ENCODE measurements at places on chromosomes 5 and 9.

DNA sequence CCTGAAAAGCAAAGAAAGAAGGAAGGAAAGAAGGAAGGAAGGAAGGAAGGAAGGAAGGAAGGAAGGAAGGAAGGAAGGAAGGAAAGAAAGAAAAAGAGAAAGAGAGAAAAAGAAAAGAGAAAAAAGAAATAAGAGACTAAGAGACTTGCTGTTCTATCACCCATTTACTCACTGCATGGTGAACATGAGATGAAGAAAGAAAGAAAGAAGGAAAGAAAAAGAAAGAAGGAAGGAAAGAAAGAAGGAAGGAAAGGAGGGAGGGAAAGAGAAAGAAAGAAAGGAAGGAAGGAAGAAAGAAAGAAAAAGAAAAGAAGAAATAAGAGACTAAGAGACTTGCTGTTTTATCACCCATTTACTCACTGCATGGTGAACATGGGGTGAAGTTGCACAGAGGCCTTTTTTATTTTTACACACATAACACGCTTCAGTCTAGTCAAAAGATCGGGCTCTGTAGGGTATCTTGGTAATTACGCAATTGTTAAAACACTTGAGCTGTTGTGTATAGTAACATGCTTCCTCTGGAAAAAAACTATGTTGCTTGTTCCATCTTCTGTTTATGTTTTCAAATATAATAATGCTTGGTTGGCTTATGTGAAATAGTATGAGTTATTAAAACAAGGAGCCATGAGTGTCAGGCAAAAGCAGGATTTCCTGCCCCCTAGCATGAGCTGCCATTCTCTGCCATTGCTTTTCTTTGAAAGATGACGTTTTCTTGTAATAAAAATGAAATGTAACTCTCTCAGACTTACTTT lies 119.3 kb upstream of the ZNF608 start:
- no peak for DNase-seq

- DNase-seq, result no peak
Measured at GRCh38 chr5:158549311-158549710, 550.4 kb downstream of the EBF1 start.

- DNase-seq, result no peak
Measured at GRCh38 chr9:96051423-96051822, 175.9 kb downstream of the ERCC6L2 start.

DNA sequence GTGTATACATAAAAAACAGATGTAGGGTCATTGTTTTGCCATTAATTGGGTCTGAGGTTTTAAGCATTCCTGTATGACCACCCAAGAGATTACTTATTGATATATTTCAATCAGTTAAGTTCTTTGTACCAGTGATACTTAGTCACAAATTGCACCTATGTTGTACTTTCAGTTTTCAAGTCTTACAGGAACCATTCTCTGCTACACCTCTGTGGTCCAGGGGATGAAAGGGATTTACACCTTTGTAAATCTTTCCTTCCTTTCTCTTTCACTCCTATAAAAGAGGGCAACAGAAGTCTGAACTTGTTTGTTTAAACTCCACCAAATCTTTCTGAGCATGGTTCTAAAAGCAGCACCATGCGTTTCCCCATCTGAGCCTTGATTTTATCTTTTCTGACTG lies 86.1 kb downstream of the DEPDC1B start:
- no peak for DNase-seq

DNA sequence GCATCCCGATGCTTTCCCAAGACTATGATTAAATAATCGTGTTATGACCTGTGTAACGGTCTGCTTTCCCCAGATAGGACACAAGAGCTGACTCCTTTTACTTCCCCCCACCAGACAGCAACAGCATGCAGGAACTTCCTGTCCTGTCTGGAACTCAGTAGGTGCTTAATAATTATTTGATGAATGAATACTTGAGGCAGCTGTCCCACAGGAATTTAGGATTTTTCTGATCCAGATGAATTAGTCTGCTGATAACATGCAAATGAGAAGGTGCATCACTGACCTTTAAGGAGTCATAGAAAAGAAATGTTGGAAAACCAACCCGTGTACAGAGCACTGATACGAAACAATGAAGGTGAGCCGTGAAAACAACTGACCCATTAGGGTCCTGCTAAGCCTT lies 12.2 kb downstream of the RNF130 start:
- DNase-seq, result no peak

DNA sequence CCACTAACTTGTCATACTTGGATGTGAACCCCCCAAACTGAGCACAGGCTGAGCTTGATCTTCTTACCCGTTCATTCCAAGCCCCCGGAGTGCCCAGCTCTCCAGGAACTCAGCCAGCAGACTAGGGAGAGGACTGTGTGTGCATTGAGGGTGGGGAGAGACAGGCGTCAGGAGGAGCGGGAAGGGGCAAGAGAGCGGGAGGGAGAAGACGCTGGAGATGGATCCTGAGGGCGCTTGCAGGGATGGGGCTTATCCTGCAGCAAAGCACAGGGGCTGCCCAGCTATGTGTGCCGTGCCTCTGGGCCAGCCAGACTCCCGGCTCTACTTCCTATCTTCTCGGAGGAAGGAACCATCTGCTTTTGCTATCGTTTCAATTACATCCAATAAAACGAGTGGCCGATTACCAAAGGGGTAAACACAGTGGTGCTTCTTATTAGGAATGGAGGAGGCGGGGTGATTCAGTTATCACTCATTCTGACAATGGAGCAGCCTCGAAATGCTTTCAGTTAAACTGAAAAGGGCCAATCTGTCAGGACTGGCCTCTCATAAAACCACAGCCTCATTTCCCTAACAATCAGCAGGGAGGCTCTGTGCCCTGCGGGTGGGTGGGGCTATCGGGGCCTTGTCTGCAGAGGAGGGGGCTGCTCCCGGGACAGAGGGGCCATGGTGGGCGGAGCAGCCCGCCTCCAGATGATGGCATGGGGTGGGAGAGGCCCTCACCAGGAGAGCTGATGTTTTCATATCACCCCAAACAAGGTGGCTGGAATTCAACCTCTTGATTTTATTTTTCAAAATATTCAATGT lies 168.2 kb downstream of the DAB2IP start:
- no peak for DNase-seq

- no peak for DNase-seq
Measured at GRCh38 chr9:123335986-123336329, 20.0 kb upstream of the CRB2 start.

GRCh38 chr9:104009826-104010225 lies 84.3 kb upstream of the SMC2 start:
- DNase-seq, result no peak

DNA sequence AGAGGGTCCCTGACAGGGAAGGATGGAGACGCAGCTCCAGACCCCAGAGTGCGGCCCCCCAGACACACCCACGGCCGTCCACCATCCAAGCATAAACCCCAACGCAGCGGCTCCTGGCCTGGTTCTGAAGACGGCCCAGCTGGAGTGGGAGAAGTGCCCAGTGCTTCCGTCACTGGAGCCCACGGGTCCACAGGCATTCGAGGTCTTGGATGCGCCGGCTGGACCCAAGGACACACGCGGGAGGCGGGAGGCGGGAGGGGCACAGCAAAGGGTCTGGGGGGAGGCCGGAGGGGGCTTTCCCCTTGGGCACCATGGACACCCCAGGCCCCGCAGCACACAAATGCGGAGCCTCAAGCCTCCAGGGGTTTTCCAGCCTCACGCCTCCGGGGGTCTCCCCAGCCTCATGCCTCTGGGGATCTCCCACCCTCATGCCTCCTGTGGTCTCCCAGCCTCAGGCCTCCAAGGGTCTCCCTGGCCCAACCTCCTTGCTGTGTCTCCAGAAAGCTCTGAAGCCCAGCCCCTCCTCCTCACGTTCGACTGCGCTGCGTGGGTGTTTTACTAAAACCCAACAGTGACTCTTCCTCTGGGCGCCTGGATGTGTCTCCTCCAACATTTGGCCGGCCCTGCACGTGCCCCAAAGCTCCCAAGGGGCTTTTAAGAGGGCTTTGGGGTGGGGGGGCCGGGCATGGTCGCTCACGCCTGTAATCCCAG lies 15.2 kb downstream of the EXD3 start:
- DNase-seq, result no peak

GRCh38 chr9:116941266-116941665 lies 254.2 kb downstream of the TRIM32 start:
- no peak for DNase-seq

- no peak for DNase-seq
Measured at GRCh38 chr5:172113036-172113435, 75.0 kb downstream of the STK10 start.

All from Panc1 (cell line).